ENCODE measurements at places on chromosomes 16 and 17. TPM values are rescaled to one million over a fixed set of nuclear protein-coding genes. Genes with fewer than 3 reads are reported as not detected.
A peak's percentile ranks its signal among the peaks of the same experiment; 100 is the strongest.

FBXO39 gene
- total RNA-seq = not detected

PRSS36 gene
- 0.18 TPM for total RNA-seq

KRTAP4-6 gene
- not detected for total RNA-seq

DPEP2NB gene
- total RNA-seq = not detected

- no peak for DNase-seq
- H3K4me1 ChIP-seq = no peaks in the 10 kb centered on the region
- no peaks in the 10 kb centered on the region for H3K27me3 ChIP-seq
- no peak overlapping the region for H3K27ac ChIP-seq
Measured at GRCh38 chr17:5014357-5014756, 16.6 kb downstream of the KIF1C start.

GRCh38 chr17:45246861-45247428, 14.9 kb downstream of the SPATA32 start:
- peak; percentile 14 for DNase-seq
- H3K27me3 ChIP-seq = no peaks in the 10 kb centered on the region
- H3K27ac ChIP-seq = no peak overlapping the region

- peaks cover 63% of the 10 kb centered on the region for H3K27me3 ChIP-seq
- peak overlapping the region; percentile 7 for H3K4me3 ChIP-seq
- DNase-seq = no peak
- no peaks in the 10 kb centered on the region for H3K36me3 ChIP-seq
- H3K27ac ChIP-seq = no peak overlapping the region
Measured at GRCh38 chr17:82370471-82371332, 863 bp upstream of the UTS2R start.

DNA sequence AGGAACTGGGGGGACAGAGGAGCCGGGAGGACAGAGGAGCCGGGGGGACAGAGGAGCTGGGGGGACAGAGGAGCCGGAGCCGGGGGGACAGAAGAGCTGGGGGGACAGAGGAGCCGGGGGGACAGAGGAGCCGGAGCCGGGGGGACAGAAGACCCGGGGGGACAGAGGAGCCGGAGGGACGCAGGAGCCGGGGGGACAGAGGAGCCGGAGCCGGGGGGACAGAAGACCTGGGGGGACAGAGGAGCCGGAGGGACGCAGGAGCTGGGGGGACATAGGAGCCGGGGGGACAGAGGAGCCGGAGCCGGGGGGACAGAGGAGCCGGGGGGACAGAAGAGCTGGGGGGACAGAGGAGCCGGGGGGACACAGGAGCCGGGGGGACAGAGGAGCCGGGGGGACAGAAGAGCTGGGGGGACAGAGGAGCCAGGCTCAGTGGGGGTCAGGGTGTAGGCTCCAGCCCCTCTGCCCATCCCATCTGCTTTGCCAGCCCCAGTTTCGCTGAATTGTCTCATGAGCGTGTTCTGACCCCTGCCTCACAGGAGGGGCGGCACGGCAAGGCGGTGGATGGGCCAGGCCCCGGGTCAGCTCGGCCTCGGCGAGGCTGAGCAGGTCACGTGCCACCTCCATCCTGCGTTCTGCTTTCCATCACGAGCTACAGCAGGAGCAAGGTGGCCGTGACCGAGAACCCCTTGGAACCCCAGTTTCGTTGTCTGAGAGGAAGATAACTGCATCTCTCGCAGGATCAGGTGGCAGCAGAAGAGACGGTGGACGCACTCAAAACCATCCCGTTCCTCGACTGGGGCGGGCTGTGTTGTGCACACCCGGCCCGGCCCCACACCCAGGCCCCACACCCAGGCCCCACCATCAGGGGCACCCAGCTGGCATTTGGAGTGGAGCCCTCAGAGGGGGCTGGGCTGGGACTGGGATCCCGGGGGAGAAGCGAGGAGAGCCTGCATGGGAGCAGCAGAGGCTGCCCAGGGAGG, 26.1 kb upstream of the CBFA2T3 start:
- DNase-seq = no peak
- no peak overlapping the region for H3K27ac ChIP-seq
- H3K4me3 ChIP-seq = no peak overlapping the region
- H3K4me1 ChIP-seq = no peaks in the 10 kb centered on the region

GRCh38 chr17:29434550-29434949, 44.4 kb downstream of the TAOK1 start:
- no peak for DNase-seq
- peaks cover 4% of the 10 kb centered on the region for H3K4me1 ChIP-seq
- no peaks in the 10 kb centered on the region for H3K27me3 ChIP-seq
- no peak overlapping the region for H3K27ac ChIP-seq
- no peak overlapping the region for H3K4me3 ChIP-seq
